Activated CD4-positive, alpha-beta T cell treated with anti-CD3 and anti-CD28 coated beads, Interleukin-2, Interleukin-4, amounts not matched to agents 100 ng/mL and 50 ng/mL, durations not matched to agents 16 hours and 8 hours (primary cell): ENCODE measurements at places on chromosomes 2 and 18.
A peak's percentile ranks its signal among the peaks of the same experiment; 100 is the strongest.

DNA sequence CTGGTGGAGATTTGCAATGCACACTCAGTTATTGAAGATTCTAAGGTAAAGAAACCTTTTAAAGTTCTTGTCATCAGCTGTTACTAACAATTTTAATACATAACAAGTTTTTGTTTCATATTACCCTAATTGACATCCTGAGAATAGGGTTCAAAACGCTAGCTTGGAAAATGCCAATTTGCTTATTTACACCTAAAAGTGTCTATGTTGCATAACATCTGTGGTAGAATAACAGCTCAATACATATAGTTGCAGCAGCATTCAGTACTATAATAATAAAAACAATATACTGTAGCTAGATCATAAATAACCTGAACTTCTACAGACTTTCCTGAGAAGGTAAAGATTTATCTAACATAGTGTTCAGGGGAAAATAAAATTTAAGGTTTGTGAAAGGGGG lies 219.0 kb downstream of the OSR1 start:
- DNase-seq = no peak

- DNase-seq = no peak
Observed at GRCh38 chr2:25076749-25077148, 34.9 kb downstream of the EFR3B start.

GRCh38 chr18:78123926-78124797 lies 855.5 kb upstream of the SALL3 start:
- DNase-seq = no peak

DNA sequence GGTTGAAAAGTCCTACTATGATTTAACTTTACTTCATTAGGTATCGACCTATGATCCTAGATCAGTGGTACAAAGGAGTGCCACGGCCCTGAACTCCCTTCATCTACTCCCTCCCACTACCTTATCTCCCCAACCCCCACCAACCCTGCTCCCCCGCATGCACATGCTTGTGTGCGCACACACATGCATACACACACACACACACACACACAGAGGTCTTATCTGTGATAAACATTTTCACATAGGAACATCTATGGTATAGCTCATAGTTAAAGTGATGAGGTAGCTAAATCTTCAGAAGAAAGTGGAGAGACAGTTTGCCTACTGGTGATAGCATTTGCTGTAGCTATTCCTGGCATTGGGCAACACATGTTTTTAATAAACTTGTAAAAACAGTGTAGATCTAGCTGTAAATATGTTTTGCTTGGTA lies 471.3 kb downstream of the ZEB2 start:
- DNase-seq = no peak

- no peak for DNase-seq
Observed at GRCh38 chr18:76443519-76444445, 51.3 kb downstream of the ZNF516 start.

GRCh38 chr2:61233581-61233980 lies 71.6 kb downstream of the C2orf74 start:
- peak; percentile 40 for DNase-seq

DNA sequence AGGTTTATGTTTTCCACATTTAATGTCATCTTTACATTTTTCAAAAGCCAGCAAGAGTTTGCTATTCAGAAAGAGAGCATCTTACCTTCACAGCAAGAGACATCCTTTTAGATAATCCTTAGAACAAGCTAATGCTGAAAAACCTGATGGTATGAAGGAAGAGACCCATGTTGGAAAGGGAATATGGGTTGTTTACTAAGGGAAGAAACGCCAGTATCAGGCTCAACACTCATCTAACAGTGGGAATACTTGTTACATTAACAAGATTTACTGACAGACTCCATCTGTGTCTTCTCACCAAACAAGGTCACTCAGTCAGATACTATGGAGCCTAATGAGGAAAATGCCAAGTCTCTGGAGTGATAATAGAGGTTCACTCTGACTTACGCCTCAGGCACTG lies 1474.1 kb upstream of the SLC39A10 start:
- no peak for DNase-seq

- DNase-seq = no peak
Observed at GRCh38 chr2:96847586-96847985, 3.8 kb upstream of the ANKRD23 start.

DNA sequence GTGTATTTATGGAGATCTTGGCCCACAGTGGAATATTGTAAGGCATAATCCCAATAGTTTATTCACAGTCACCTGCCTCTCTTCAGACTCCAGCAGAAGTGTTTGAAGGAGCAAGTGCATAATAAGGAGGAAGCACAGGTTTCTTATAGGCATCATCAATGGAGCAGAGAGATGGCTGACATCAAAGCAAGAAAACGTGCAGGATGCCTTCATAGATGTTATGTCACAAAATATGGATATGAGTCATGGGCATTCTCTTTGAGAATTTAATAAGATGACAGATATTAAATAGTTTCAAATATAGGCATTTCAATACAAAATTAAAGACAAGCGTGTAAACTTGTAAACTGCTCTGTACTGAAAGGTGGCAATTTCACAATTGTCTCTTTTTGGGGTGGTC lies 4.0 kb upstream of the RND3 start:
- no peak for DNase-seq

DNA sequence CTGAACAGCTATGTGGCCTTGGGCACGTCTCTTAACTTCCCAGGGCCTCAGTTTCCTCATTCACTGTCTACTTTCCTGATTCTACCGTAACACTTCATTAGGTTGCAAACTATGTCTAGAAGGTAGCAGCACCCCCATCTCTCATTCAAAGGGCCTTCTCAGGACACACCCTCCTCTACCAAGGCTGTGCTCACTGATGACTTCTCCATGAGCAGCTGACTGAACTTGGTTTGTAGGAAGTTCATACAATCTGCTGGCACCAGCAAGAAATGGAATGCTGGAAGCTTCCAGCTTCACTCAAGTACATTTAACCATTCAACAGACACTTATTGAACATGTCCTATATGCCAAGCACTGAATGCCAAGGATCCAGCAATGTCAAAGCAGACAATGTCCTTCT lies 250.8 kb upstream of the CTAGE1 start:
- DNase-seq = no peak

DNA sequence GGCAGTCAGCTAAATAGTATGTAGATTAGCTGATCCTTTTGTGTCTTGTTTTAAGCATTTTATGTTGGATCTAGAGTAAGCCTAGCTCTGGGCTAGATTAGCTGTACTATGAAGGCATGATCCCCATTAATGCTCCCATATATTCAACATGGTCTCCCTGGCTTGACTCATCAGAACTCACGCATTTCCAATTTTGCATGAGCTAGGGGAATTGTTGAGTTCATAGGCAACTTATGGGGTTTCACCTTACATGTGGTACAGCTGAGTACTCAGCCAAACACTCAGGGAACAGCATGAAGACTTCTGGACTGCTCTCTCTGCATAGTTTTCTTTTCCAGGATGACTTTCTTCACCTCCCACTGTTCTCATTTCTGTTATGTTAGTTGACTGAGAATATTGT lies 248.2 kb downstream of the TMX3 start:
- DNase-seq = no peak

DNA sequence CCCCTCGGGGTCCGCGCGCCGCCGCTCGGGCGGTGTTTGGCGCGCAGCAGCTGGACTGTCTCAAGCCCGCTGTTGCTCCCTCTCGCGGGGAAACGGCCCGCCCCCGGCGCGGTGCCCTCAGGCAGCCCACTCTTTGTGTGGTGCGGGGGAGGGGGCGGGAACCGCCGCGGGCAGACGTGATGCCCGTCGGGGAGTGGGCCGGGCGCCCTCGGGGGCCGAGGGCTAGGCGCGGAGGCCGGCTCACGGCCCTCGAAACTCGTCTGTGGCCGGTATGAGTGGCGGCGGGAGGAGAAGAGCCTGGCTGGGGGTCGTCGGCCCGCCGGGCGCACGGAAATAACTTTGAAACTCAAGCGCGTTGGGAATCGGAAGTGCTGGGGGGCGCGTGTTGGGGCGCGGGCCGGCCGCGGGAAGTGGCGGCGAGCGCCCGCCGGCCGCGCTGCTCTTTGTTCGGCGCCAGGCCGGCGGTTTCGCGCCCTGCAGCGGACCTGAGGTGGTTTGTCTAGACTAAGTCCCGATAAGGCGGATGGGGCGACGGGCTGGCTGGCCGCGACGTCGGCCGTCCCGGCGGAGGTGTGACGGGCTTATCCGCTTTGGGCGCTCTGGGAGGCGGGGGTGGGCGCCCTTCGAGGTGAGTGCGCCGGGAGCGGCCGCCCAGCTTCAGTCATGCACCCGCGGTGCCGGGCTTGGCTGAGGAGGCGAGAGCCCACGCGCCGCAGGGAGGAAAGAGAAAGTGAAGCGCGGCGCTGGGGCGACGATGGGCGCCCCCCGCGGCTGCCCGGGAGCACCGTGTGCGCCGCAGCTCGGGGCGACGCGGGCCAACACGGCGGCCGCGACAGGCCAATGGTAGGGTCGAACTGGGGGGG lies 679 bp downstream of the PTMA start:
- DNase-seq = peak; percentile 43

- DNase-seq = no peak
Observed at GRCh38 chr18:5288517-5288935, 7.0 kb downstream of the ZBTB14 start.

DNA sequence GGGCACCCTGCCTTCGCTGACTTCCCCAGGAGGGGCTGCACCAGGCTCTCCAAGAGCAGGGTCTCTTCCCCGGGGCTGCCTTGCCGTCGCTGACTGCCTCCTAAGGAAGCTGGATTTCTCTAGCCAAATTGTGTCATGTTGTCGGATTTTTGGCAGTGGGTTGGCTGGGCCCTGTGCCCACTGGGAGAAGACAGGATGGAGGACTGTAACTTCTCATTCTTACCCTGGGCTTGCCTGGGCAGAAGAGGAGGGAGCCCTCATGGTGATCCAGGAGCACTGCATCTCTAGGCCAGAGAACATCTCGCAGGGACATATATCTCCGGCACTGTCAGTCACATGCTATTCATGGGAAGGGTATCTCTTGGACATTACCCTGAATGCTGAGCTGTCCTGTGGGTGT lies 6.3 kb downstream of the MYO7B start:
- no peak for DNase-seq

GRCh38 chr2:105752691-105753358 lies 8.1 kb downstream of the NCK2 start:
- no peak for DNase-seq

DNA sequence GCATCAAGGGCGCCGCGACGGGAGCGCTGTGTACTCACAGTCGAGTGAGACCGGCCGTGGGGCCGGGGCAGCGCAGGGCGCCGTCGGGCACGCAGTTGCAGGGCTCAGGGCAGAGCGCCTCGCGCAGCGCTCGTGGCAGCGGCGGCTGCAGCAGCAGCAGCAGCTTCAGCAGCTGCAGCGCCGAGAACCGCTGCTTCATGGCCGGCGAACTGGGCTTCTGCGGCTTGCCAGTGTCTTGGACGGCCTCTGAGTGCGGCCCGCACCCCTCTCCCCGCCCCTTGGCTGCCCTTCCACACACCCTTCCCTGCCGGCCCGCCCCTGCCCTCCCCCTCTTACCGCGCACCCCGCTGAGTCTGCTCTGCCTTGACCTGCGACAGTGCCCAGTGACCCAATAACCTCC lies at the start of gene LHCGR:
TSS of gene LHCGR (minus strand) at position 252 of the 400 bp plus-strand sequence. CDS start at position 199, 53 bp downstream.
- DNase-seq = no peak

- DNase-seq = no peak
Observed at GRCh38 chr2:139439100-139439499, 658.9 kb upstream of the NXPH2 start.

GRCh38 chr2:152344579-152345195 lies 9.7 kb downstream of the FMNL2 start:
- DNase-seq = no peak

DNA sequence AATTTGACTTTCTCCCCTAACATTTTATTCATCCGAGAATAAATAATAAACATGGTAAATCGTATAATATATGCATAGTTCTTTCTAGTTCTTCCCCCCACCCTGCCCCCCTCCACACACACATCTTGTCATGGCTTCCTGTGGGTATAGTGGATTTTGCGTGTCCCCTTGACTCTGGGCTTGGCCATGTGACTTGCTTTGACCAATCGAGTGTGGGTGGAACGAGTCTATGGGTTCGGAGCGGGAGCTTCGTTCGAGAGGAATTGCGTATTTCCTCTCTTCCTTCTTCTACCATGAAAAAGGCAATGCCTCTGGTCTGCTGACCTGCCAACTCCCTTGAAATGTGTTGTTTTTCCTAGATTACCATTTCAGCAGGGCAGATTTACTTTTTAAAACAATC lies 175.2 kb downstream of the LTBP1 start:
- DNase-seq = no peak
